ENCODE measurements at places on chromosomes 1 and 21. TPM values are rescaled to one million over a fixed set of nuclear protein-coding genes. Genes with fewer than 3 reads are reported as not detected.

Gene FAM72B
- 5.2 TPM for total RNA-seq

- DNase-seq, result no peak
These were observed 91.2 kb downstream of the ACTL8 start for GRCh38 chr1:17846341-17846740.

DNA sequence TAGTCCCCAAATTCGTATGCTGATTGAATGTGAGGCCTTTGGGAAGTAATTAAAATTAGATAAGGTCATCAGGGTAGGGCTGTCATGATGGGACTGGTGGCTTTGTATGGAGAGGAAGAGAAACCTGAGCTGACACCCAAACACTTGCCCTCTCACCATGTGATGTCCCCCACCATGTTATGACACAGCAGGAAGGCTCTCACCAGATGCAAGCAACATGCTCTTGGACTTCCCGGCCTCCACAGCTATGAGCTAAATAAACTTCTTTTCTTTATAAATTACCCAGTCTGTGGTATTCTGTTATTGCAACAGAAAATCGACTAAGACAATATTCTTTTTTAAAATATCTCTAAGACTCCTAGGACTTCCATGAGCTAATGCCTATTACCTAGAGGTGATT, 43.6 kb upstream of the GUCA2B start:
- DNase-seq, result no peak

DNA sequence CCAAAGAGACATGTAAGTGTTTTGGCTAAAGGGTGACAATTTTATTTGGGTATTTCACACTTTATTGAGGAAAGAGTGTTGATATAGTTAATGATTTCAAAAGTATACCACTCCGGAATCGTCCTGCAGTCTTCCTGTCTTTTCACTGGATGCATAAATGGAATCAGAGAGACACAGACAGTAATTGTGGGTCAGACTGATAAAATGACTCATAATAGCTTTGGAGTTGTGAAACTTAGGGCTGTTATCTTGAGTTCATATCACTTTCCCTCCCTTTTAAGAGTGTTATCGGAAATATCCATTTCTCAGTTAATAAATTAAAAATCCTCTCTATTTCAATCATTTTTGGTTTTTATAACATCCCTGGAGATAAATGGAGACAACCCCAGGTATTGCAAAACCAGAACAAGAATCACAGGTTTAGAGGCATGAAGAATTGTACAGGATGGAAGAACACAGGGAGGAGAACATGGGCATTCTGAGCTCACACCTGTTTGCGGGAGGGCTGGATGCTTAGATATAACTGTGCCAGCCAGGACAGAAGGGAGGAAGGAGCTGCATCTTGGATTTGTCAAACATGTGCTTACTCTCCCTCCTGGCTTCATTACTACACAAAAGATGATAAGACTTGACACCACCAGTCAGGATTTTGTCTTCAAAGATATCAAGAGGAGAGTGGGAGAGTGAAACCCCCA, 185.4 kb downstream of the LMO4 start:
- DNase-seq, result peak; percentile 38

DNA sequence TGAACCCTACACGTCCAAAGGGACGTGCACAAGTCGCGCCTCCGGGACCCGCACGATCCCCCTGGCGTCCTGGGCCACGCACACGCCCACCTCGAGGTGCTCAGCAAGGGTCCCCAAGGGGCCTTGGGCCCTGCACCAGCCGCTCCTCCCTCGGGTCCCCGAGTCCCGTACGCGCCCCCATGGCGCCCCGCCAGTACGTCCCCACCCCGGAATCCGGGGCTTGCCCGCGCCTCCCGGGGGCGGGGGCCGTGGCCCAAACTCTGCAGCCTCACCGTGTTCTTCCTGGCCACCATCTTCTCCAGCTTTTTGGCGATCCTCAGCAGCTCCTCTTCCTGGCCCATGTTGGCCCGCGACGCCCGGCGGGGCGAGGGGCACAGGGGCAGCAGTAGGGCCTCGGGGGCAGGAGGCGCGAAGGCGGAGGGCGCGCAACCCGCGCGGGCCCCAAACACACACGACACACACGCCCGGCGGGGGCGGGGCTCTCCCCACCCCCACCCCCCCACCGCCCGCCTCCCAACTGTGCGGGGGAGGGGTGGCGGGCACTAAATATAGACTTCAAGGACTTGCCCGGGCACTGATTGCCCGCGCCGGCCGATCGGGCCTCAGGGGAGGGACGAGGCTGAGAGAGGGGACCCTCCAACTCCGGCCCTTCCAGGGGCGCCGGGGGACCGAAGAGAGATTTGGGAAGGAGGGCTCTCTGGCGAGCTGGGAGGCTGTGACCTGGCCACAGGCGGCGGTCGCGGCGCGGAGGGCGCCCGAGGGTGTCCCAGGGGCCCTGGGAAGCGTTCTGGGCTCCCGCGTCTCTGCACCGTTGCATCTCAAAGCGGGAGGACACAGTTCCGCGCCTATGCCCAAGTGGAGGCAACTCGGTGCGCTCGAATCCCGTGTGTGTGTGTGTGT, at the start of gene TCEA3:
TSS of gene TCEA3 (minus strand) at position 456 of the 900 bp plus-strand sequence. CDS start at position 341, 115 bp downstream.
- DNase-seq, result peak; percentile 31
